ENCODE measurements at places on chromosomes 7 and 10.
A peak's percentile ranks its signal among the peaks of the same experiment; 100 is the strongest.

DNA sequence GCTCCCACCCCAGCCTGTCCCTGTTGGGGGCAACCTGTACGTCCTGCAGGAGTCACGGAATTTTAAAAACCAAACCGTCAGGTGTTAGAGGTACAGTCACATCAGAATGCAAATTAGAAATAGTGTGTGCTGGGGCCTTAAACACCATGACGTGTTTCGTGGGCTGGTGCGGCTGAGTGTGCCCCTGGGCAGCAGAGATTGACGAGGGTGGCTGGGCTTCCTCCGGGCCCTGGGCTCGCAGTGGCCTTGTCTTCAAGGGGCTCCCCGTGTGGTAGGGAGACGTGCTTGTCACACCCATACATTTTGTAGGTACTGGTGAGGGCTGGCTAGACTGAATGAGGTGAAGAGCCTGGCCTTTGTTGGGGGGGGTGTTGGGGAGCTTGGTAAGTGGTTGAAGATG is 7.6 kb downstream of the MGMT start:
- no peak for DNase-seq

- DNase-seq: no peak
Observed at GRCh38 chr7:70552141-70552540, 579.8 kb upstream of the GALNT17 start.

DNA sequence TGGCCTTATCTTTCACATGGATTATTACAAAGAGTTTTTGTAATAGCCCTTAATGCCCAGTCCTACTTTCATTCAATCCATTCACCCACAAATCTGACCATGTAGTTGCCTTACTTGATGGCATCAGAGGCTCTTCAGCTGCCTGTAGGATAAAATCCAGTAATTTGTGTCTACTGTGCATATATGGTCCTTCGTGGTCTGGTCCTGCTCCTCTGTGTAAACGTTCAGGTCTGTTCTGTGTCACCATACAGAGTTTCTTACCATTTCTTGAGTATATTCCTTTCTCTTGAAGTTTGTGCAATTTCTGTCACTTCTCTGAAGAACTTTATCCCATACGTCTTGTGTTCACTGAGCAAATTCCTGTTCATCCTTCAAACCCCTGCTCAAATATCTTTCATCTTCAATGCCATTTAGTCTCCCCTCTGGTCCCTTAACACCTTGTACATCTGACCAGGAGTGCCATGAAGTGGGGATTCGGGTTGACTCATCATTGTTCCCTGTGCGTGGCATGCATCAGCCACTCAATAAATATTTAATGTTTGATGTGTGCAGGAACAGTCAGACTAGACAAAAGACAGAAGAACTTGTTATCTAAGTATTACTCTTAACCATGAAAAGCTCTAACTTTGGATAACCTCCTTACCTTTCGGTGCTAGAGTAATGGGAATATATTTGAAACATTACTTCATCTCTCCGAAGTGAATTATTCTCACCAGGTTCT is 98.6 kb upstream of the RPA3 start:
- DNase-seq: no peak

GRCh38 chr10:115063701-115064658 is 29.2 kb upstream of the ATRNL1 start:
- DNase-seq: no peak

GRCh38 chr10:35208536-35208935 is 81.9 kb downstream of the CREM start:
- DNase-seq: peak; percentile 59

DNA sequence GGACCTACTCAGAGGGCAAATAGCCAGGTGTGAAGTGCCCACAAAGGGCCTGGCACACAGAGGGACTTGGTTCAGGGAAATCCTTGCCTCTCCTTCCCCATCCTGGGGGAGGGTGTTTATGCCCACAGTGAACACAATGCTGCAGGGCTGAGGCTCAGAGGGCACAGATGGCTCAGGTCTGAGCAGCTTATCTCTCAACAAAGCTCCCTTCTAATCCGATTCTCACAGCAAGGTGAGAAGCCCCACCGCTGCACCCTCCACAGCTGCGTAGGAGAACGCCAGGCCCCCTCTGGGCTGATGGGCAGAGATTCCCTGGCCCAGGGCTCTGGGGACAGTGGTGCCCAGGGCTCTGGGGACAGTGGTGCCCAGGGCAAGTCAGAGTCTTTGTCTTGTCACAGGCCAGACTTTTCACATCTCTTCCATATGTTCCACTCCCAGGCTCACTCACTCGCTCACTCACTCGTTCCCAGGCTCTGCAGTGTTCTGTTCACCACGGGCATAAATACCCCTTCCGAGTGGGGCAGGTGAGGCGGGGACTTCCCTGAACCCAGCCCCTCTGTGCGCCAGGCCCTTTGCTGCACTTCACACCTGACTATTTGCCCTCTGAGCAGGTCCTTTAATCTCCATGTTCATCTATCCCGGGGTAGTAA is 8.7 kb upstream of the CDHR1 start:
- DNase-seq: no peak

DNA sequence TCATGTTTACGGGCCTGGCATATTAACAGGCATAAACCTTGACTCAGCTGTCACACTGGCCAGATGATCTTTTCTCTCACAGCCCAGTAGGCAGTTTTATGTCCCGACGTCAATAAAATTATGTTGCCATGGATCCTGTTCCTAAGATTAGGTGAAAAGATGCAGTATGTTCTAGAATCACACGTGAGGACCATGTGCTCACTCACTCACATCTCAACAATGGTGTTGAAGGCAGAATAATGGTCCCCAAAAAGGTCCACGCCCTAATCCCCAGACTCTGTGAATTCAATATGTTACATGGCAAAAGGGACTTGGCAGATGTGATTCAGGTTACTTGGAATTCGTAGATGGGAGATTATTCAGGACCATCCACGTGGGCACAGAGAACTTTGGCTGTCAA is 3.5 kb downstream of the DOCK1 start:
- no peak for DNase-seq

- DNase-seq: no peak
Observed at GRCh38 chr10:131162866-131163843, 148.4 kb downstream of the TCERG1L start.

- no peak for DNase-seq
Observed at GRCh38 chr7:130299866-130300265, 6.9 kb downstream of the CPA4 start.

- no peak for DNase-seq
Observed at GRCh38 chr7:111499027-111499426, 63.3 kb downstream of the IMMP2L start.

DNA sequence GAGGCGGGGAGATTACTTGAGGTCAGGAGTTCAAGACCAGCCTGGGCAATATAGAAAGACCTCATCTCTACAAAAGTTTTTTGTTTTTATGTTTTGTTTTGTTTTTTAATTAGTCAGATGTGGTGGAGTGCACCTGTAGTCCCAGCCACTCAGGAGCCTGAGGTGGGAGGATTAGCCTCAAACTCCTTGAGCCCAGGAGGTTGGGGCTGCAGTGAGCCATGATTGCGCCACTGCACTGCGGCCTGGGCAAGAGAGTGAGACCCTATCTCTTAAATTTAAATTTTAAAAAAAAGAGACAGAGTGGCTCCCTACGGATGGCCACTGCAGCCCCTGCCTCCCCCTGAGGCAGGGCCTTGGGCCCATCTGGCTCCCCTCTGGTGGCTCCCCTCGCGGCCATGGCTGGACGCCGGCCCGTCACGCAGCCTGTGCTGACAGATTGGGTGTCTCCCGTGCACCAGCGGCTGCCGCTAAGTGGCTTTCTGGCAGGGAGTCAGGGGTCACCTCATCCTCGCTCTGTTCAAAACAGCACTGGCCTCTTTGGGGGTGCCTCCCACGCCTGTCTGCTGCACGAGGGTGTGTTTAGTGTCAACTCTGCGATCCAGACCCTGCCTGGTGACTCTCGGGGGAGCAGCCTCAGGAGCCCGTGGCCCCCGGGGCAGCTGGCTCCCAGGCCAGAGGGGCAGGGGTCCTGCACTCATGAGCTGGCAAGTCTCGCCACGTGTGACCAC is 44.4 kb upstream of the ELN start:
- no peak for DNase-seq

GRCh38 chr7:150904011-150904909 is 51.9 kb downstream of the AOC1 start:
- no peak for DNase-seq

DNA sequence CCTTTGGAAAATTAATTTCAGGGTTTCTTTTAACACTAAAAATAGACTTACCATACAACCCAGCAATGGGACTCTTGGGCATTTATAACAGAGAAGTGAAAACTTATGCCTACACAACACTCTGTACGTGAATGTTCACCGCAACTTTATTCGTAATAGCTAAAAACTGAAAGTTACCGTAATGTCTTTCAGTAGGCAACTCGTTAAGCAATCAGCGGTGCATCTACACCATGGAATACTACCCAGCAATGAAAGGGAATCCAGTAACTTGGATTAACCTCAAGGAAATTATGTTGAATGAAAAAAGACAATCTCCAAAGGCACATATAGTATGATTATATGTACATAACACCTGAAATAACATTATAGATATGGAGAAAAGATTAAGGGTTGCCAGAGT is 16.2 kb downstream of the CCDC3 start:
- no peak for DNase-seq

GRCh38 chr10:1035201-1035600 is 9.5 kb upstream of the IDI2 start:
- DNase-seq: no peak

DNA sequence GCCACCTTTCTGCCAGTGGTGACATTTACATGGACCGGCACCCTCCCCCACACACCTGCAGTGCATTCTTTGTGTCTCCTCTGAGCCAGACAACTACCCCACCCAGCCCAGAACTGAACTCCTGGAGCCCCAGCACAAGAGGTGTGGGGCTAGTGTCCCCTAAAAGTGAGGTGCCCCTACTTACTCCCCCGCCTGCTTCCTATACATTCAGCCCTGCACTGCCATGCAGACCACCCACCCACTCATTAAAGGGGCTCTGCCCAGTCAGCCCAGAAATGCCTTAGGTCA is 1.9 kb downstream of the SAP25 start:
- DNase-seq: no peak

DNA sequence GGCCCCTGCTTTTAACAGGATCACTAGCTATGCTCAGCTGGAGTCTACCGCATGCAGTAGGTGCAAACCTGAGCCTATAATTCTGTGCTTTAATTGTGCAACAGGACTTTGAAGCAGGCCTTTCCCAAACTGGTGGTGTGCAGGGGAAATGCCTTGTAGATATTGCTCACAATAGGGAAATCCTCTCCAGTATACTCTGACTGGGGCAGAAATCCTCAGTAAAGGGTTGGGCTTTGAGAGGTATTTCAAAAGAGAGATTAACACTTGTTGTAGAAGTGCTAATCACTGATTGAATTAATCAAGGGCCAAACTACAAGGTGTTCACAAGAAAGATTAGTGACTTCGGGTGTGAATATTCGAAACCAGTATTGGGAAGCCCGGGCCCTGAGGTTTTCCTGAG is 58.5 kb upstream of the EXOC6 start:
- DNase-seq: no peak

DNA sequence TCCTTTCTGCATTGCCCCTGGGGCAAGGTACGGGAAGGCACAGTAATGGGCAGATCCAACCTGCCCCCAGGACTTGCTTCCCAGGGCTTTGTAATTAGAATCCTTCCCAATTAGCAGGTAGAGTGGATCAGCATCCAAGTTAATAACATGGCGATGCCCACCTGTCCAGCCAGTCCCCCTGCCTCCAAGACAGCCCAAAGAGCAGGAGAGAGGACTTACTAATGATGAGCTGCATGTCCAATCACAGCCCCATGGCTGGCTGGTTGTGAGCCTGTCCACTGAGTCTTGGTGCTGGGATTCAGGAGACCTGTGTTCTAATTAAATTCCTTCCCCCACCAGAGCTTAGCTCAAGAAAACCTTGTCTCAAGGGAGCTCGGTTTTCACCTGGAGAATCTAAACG is 49.0 kb downstream of the RPS24 start:
- DNase-seq: no peak

DNA sequence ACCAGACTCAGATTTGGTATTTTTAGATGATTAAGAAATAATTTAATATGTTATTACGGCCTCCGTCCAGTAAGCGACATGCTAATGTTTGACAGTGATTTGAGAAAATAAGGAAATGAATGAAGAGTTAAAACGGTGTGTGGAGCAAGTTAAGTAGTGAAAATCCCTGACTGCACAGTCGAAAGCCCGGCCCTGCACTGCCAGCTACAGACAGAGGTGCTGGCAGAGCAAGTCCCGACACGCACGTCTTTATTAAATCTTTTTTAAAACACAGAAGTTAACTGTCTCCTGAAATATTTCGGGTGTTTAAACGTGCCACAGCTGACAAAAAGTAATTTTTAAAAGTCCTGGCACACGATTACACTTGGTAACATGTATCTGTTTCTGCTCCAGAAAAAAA is 293.4 kb upstream of the RNF32 start:
- no peak for DNase-seq
